ENCODE measurements at places on chromosomes 12 and 14.

DNA sequence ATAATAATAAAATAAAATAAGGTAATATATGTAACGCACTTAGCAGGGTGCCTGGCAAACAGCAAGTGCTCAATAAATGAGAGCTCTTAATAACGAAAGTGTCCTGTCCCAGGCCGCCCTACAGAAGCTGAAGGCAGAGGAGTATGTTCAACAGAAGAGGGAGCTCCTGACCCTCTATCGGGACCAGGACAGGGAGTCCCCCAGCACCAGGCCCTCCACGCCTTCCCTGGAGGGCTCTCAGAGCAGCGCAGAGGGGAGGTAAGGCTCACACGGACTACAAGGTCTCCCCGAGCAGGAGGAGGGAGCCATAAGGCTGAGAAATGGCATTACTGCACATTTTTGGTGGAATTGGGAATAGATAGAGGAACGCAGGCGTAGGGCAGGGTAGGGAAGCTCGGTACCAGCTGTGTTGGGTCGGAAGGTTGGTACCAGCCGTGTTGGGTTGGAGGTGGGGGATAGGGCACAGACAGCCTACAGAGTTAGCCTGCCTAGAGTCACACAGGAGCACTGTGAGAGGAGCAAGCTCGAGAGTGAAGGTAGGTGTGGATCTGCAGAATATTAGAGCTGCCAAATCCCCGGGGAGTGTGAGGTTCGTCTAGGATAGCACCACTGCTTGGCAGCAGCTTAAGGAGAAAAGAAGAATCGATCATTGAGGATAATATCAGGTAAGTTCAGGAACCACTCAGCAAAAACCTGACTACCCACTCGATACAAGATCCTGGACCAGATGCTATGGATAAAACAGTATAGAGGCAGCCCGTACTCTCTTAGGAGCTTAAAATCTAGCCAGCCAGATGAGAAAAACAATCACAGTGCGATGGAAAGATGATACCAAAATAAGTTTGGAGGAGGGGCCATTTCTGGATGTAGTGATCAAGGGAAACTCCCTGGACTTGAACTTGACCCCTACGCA, 15.3 kb downstream of the TNFRSF1A start:
- DNase-seq: no peak

- no peak for DNase-seq
Observed at GRCh38 chr12:531951-532585, 72.3 kb downstream of the B4GALNT3 start.

DNA sequence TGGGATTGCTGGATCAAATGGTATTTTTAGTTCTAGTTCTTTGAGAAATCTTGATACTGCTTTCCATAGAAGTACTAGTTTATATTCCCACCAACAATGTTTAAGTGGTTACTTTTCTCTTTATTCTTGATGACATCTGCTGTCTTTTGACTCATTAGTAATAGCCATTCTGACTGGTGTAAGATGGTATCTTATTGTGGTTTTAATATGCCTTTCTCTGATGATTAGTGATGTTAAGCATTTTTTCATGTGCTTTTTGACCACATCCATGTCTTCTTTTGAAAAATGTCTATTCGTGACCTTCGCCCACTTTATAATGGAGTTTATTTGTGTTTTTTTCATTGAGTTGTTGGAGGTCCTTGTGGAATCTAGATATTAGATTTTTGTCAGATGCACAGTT, 865.7 kb downstream of the SLC6A15 start:
- DNase-seq: no peak

DNA sequence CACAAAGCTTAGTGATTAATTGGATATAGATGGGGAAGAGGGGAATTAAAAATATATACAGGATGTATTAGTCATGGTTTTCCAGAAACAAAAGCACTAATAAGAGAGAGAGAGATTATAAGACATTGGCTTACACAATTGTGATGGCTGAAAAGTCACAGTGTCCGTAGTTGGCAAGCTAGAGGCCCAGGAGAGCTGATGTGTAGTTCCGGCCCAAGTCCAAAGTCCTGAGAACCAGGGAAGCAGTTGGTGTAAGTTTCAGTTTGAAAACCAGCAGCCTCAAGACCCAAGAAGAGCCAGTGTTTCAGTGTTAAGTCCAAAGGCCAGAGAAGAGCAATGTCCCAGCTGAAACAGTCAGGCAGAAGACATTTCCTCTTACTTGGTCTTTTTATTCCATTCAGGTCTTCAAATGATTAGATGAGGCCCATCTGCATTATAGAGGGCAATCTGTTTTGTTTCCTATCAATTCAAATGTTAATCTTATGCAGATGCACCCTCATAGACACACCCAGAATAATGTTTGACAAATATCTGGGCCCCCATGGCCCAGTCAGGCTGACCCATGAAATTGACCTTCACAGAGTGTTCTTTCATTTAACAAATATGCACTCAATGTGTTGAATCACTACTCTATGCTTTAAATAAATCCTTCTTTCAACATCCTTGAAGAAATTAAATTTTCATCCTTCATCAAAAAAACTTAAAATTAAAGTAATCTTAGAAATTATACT, 67.2 kb upstream of the DIO2 start:
- DNase-seq: no peak

GRCh38 chr12:105359856-105360255, 29.4 kb downstream of the C12orf75 start:
- no peak for DNase-seq

- no peak for DNase-seq
Observed at GRCh38 chr14:28059254-28059653, 707.3 kb upstream of the FOXG1 start.

GRCh38 chr12:32397696-32398095, 1.7 kb upstream of the FGD4 start:
- no peak for DNase-seq

DNA sequence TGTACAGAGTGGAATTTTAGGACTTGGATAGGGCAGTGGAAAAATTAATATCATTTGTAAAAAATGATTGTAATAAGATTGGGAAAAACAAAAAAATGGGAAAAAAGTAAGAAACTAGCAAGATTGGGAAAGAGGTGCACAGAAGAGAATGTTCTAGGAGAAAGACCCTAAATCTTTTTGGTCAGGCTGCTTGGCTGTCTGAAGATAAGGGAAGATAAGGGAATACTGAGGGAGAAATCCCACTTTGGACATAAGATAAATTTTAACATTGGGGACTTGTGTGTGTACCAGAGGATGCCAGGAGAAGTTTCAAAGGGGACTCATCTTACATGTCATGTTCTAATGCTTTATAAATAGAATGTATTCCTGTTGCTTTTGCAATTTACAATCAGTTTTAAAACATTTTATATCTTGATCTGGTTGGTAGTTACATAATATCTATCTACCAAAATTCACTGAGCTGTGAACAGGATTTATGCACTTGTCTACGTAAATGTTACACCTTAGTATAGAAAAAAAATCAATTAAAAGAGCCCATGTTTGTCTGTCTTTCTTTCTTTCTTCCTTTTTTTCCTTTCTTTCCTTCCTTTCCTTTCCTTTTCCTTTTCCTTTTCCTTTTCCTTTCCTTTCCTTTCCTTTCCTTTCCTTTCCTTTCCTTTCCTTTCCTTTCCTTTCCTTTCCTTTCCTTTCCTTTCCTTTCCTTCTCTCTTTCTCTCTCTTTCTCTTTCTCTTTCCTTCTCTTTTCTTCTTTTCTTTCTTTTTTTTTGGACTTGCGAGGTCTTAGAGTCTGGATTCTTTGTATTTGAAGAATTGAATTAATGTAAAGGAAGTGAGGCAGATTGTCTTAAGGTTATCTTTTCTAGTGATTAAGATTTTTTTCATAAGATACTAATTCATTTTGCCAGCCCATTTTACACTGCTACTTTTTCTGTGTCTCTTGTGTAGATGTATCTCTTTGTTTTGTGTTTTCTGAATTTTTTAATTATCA, 66.1 kb downstream of the KTN1 start:
- DNase-seq: no peak

DNA sequence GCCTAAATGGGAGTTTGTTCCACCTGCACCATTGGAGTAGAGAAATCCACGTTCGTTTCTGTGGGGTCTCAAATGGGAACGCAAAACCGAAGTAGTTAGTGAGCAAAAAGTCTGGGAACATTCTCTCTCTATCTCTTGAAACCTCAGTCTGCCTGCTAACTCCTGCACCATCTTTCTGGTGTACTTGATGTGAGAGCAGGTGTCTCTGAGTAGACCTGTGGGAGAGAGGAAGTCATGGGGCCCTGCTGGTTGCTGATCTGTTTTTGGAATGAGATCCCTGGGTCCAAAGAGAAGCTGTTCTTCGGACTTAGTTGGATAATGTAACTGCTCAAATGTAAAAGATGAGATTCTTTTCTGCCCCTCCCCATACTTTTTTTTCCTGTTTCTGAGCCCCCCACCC, 57.3 kb downstream of the MAX start:
- no peak for DNase-seq

DNA sequence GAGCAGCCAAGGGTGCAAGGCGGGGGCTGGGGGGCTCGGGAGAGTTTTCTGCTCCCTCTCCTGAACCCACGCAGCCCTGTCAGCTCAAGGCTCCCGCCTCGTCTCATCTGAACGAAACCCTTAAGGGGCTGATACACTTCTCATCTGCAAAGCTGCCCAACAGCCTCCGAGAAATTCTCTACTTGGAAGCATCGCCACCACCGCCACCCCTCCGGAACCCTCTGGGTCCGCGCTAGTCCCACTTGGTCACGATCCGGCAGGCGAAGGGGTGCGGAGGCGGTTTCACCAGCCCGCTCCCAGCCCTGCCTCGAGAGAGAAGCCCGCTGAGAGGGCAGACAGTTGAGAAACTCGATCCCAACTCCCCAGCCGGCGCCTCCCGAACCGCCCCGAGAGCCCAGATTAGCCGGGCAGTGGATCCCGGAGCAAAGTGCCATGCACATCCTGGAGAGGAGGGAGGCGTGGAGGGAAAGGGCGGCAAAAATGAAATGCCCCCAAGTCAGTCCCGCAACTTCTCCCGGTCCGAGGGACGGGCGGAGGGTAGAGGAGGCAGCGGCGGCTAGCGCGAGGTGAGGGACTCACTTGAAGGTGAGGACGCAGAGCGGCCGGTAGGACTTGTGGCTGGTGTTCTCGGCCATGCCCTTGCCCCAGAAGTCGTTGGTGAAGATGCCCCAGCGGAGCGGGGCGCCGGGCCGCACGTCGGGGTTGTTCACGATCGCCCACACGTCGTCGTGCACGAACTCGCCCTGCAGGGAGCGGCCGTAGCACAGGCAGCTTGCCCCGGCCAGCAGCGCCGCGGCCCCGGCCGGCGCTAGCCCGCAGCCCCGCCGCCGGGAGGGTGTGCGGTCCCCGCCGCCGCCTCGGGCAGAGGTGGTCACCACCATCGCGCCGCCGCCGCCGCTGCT, 620 bp downstream of the TMTC1 start:
- no peak for DNase-seq

DNA sequence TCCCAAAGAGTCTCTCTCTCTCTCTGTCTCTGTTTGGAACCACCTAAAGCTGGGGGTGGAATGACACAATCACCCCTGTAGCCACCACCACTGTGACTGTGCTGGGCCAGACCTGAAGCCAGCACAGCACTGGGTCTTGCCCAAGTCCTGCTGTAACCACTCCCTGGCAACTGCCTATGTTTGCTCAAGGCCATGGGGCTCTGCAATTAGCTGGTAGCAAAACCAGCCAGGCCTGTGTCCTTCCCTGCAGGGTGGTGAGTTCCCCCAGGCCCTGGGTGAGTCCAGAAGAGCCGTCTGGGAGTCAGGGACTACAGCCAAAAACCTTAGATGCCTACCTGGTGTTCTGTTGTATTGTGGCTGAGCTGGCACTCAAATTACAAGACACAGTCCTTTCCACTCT, 50.8 kb downstream of the DGLUCY start:
- DNase-seq: no peak

- peak; percentile 19 for DNase-seq
Observed at GRCh38 chr12:54439521-54440255, 20.6 kb upstream of the ITGA5 start.

DNA sequence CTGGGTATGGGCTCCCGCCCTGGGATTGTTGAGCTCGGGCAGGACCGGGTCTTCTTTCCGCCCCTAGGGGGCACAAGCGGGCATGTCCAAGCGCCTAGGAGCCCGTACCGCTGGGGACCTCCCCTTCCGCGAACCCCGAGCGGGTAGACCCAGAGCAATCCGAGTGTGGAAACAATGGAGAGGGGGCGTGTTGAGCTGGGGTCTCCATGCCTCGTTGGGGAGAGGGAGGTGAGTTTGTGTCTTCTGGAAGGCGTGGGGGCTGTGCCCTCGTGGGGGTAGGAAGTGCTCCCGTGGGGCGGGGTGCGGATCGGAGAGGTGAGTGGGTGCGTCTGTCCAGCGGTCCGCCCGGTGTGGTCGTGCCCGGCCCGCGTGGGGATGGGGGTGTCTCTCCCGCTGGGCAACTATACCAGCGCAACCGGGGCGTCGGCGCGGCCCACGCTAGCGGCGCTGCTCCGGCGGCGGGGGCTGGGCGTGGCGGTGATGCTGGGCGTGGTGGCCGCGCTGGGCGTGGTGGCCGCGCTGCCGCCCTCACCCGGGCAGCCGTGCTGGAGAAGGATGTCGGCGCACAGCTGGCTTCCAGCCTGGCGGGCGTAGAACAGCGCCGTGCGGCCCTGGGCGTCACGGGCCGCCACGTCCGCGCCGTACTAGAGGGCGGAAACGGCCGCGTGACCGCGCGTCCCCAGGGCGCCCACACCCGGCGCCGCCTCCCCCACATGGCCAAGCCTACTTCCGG, 12.2 kb downstream of the AGAP2 start:
- DNase-seq: no peak

DNA sequence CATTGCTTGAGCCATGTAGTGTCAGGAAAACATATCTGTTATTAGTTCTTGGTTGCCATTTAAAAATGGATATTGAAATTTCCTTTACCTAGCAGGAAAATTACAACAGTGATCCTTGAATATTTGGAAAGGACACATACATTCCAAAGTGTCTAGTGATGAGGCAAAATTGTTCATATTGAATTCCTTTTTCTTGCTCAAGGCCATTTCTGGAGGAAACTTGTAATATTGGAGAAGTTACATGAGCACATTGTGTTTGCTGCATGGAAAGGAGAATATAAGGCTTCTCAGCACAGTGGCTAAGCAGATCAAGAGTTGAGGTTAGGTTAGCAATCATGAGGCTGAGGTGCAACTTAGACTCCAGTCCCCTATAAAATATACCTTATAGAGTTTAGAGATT, 121.9 kb downstream of the PDE3A start:
- DNase-seq: no peak

- no peak for DNase-seq
Observed at GRCh38 chr12:44846826-44847225, 29.3 kb downstream of the NELL2 start.

- DNase-seq: no peak
Observed at GRCh38 chr12:117580718-117581062, 219.3 kb upstream of the NOS1 start.

GRCh38 chr14:51593397-51593796, 58.3 kb upstream of the FRMD6 start:
- DNase-seq: no peak

- no peak for DNase-seq
Observed at GRCh38 chr14:72826039-72826438, 67.9 kb downstream of the DPF3 start.

- DNase-seq: no peak
Observed at GRCh38 chr12:82650627-82651337, 35.9 kb upstream of the TMTC2 start.

DNA sequence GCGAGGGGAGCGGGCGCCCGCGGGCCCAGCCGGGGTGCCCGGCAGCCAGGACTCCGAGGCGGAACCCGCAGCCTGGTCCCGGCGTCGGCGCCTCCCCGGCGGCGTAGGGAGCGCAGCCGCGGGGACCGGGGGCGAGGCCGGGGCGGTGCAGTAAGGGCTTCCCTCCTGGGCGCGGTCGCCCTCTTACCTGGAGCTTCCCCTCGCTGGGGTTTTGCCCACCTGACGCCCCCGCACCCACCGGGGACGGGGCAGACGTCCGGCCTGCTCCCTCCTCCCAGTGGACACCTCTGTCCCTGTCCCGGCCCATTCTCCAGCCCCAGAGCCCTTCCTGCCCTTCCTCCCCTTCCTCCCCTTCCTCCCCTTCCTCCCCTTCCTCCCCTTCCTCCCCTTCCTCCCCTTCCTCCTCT, 413 bp upstream of the TUBA1C start:
- DNase-seq: no peak
